ENCODE measurements at places on chromosomes 2 and 18. TPM values are rescaled to one million over a fixed set of nuclear protein-coding genes. Genes with fewer than 3 reads are reported as not detected.

Gene FOXI3
- 0.60 TPM for total RNA-seq

Gene ANKRD53
- total RNA-seq: 0.94 TPM

Gene ACMSD
- not detected for total RNA-seq

Gene ZNF521
- 48.0 TPM for total RNA-seq

Gene PPM1G
- 79.0 TPM for total RNA-seq

Gene PPP1R1C
- 1.2 TPM for total RNA-seq

Gene C2orf66
- total RNA-seq: 0.54 TPM

Gene FIGLA
- not detected for total RNA-seq

Gene VIT
- not detected for total RNA-seq
